Stimulated activated CD4-positive, alpha-beta T cell treated with anti-CD3 and anti-CD28 coated beads, Interleukin-12 subunit alpha, Interleukin-12 subunit beta, amount 100 ng/mL, for 48 hours (primary cell): ENCODE measurements at places on chromosomes 5 and 9.

DNA sequence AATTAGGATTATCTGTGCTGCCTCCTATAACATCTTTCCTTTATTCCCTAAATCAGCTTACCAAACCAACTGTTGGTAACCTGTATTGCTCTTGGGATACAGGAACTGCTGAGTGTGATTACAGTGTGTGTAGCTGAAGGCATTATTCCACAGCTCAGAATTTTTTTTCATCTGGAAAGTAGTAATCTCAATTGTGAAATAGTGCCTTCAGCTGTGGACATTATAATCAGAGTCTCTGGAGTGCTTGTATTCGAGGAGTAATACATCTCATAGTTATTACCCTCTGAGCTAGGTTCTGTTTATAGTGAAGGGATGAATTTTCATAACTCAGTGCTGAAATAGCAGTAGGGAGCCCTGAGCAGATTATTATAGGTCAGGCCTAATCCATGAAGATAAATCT, 199.5 kb downstream of the MAST4 start:
- no peak for DNase-seq

- DNase-seq = no peak
Measured at GRCh38 chr5:168086104-168086610, 205.3 kb upstream of the WWC1 start.

GRCh38 chr9:33794560-33794959, 801 bp upstream of the PRSS3 start:
- DNase-seq = no peak

DNA sequence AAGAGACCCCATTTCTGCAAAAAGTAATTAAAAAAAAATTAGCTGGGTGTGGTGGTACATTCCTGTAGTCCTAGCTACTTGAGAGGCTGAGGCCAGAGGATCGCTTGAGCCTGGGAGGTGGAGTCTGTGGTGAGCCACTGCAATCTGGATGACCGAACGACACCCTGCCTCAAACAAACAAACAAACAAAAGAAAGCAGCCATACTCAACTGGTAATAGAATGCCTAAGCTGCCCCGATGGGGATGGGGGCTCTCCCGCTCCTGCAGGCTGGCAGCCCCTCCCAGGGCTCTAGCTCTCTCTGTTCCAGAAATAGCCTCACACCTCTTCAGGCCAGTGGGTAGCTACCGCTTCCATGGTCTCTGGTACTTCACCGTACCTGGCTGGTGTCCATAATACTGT, 241.8 kb downstream of the FANCC start:
- DNase-seq = no peak

- DNase-seq = no peak
Measured at GRCh38 chr5:9850456-9850855, 220.3 kb upstream of the TAS2R1 start.

GRCh38 chr9:131467214-131467935, 35.3 kb upstream of the POMT1 start:
- no peak for DNase-seq

DNA sequence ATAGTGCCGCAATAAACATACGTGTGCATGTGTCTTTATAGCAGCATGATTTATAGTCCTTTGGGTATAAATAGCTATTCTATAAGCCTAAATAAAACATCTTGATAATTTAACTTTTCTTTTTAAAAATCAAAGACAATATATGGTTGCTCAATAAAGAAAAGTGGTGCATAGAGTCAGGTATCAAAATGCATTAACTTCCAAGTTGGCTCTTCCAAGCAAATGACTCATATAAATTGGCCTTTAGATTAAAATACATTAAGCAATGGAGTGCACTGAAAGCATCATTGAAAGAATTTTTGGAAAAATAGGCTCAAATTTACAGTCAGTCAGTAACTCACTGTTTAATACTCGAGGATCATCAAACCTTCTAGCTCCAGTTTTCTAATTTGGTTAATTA, 106.6 kb downstream of the PLCXD3 start:
- DNase-seq = no peak
